ENCODE measurements at places on chromosomes 1 and 21. TPM values are rescaled to one million over a fixed set of nuclear protein-coding genes. Genes with fewer than 3 reads are reported as not detected.

SPATC1L gene
- 51.5 TPM for polyA plus RNA-seq

LIN28A gene
- not detected for polyA plus RNA-seq

PLPP3 gene
- 11.7 TPM for polyA plus RNA-seq

MPZL1 gene
- polyA plus RNA-seq: 20.6 TPM

TAF5L gene
- polyA plus RNA-seq: 7.2 TPM

DENND2C gene
- 1.4 TPM for polyA plus RNA-seq

SPRR1A gene
- not detected for polyA plus RNA-seq

HUNK gene
- polyA plus RNA-seq: 0.64 TPM

LEMD1 gene
- polyA plus RNA-seq: not detected

GPATCH2 gene
- polyA plus RNA-seq: 5.4 TPM
